ENCODE measurements at places on chromosomes 7 and 10. TPM values are rescaled to one million over a fixed set of nuclear protein-coding genes. Genes with fewer than 3 reads are reported as not detected.

- DNase-seq: peak; percentile 79
Measured at GRCh38 chr7:101950450-101951119, 133.2 kb downstream of the CUX1 start.

DNA sequence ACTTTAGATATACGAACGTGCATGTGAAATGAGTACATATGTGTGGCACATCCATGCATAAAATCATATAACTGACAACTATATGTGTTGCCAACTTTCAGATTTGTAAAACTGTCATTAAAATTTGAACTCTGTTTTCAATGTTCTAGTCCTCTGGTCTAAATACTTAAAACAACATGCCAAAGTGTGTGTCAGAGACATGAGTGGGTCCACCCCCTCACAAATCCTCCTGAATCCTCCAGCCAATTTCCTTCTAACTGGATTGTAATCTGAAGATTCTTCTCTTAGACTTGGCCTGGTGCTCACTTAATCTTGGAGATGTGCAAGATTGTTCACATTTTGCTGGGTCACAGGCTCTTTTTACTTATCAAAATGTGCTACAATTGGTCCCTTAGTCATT, 184.1 kb downstream of the RELN start:
- no peak for DNase-seq

LEP gene
- not detected for polyA plus RNA-seq

STAG3 gene
- polyA plus RNA-seq: 1.9 TPM

DNA sequence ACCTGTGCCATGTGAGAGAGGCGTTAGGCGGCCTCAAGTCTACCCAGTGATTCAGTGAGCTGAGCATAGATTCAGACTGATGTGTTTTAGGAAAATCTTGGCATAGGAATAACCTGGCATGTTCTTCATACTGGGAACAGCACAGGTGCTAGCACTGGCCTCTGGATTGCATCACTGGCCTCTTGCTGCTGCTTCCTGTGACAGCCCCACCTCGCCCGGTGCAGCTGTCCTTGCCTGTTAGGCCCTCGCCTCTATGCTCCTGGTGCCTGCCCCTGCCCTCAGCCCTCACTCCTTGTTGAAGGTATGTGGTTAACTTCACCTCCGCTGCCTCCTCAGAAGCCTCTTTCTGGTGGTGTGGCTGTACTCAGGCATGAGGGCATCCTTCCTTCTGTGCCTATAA, 46.2 kb downstream of the BLNK start:
- DNase-seq: no peak

GRCh38 chr7:12314199-12314598, 89.5 kb downstream of the VWDE start:
- no peak for DNase-seq

MYL10 gene
- polyA plus RNA-seq: not detected

GRCh38 chr7:132250480-132251326, 325.6 kb downstream of the PLXNA4 start:
- DNase-seq: no peak

- no peak for DNase-seq
Measured at GRCh38 chr10:113612154-113612553, 51.7 kb downstream of the NRAP start.

ABLIM1 gene
- 0.07 TPM for polyA plus RNA-seq

DNA sequence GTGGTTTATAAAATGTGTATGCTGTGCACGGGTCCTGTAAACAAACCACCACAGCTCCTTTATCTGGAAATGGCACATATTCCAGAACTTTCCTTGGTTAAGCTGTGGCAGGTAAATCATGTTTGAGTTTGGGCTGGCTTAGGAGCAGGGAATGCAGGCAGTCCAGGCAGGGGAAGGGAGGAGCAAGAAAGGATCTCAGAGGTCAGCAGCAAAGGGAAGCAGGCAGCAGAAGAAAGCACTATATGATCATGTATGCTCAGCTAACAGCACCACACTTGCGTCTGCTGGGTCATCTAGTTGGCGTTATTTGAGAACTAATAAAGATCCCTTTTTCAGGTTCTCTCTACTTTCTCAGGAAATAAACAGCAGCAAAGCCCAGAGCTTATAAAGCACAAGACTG, 7.8 kb downstream of the ICA1 start:
- no peak for DNase-seq

DNA sequence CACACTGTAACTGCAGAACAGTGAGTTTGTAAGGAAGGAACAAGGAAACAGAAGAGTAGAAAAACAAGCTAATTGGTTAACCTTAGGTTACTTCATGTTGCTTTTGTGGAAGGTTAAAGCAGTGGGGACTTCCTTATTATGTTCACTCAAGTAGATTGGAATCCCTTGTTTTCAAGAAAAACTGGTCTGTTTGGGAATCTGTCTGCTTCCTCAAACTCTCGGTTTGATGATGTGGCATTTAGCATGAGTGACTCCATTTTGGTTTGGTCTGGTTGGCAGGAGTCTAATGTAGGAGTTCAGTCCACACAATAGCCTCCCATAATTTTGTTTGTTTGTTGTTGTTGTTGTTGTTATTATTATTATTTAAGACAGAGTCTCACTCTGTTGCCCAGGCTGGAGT, 3.8 kb upstream of the TRIM56 start:
- DNase-seq: no peak

DNA sequence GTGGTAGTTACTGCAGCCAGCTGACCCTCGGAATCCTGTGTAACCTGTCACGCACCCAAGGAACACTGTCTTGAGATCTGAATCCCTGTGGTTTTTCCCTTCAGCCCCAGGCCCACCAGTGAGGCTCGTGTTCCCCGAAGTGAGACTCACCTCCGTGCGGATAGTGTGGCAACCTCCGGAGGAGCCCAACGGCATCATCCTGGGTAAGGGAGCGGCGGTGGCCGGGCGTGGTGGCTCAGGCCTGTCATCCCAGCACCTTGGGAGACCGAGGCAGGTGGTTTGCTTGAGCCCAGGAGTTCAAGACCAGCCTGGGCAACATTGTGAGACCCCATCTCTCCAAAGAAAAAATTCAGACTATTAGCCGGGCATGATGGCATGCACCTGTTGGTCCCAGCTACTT, 549.9 kb upstream of the FOXK1 start:
- DNase-seq: no peak

- DNase-seq: no peak
Measured at GRCh38 chr7:114879554-114879953, 42.3 kb upstream of the MDFIC start.

- no peak for DNase-seq
Measured at GRCh38 chr7:131223151-131223550, 104.5 kb upstream of the MKLN1 start.

FAM25G gene
- polyA plus RNA-seq: not detected

- no peak for DNase-seq
Measured at GRCh38 chr7:74503061-74503460, 49.4 kb downstream of the GTF2IRD1 start.

GRCh38 chr7:55557666-55558188, 14.6 kb downstream of the VOPP1 start:
- no peak for DNase-seq

DNA sequence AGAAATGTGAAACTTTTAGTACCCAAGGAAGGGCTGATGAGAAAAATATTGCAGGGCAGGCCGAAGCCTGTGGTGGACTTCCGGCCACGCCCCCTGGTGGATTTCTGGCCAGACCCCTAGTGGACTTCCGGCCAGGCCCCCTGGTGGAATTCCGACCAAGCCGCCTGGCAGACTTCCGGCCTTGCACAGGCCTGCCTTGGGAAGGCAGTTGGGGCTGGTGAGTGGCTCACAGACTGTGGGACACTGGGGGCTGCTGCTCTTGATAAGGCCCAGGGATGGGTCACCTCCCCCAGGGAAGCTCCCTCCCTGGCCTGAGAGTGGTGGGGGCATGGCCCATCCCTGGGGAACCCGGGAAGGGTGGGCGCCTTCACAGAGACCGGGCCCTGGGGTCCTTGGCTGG, 116.4 kb upstream of the MKI67 start:
- DNase-seq: peak; percentile 24

LIPM gene
- not detected for polyA plus RNA-seq

DNA sequence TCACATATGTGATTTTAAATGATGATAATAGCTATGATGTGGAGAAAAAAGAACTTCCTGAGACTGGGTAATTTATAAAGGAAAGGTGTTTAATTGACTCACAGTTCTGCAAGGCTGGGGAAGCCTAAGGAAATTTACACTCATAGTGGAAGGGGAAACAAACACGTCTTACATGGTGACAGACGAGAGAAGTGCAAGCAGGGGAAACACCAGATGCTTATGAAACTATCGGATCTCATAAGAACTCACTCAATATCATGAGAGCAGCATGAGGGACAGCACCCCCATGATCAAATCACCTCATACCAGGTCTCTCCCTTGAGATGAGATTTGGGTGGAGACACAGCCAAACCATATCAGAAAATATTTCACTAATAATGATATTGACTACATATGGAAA, 4.1 kb upstream of the LIPN start:
- no peak for DNase-seq

GRM3 gene
- polyA plus RNA-seq: 0.03 TPM

CPEB3 gene
- polyA plus RNA-seq: 0.56 TPM

RGR gene
- polyA plus RNA-seq: not detected

- peak; percentile 49 for DNase-seq
Measured at GRCh38 chr10:119205894-119206602, 1.3 kb upstream of the GRK5 start.

- DNase-seq: peak; percentile 76
Measured at GRCh38 chr10:72337039-72337629, 17.6 kb downstream of the DNAJB12 start.

GRCh38 chr10:102413806-102414561, 4.6 kb downstream of the PSD start:
- DNase-seq: no peak

AIFM2 gene
- 14.1 TPM for polyA plus RNA-seq

MMD2 gene
- polyA plus RNA-seq: not detected

- no peak for DNase-seq
Measured at GRCh38 chr7:142487124-142487523, 229.3 kb upstream of the PRSS58 start.

- DNase-seq: no peak
Measured at GRCh38 chr7:36010656-36011587, 142.1 kb upstream of the EEPD1 start.

- DNase-seq: no peak
Measured at GRCh38 chr7:100886936-100887515, 2.5 kb downstream of the UFSP1 start.

TAC1 gene
- 0.09 TPM for polyA plus RNA-seq

GRCh38 chr10:130491693-130492050, 355.5 kb downstream of the GLRX3 start:
- DNase-seq: no peak

DNA sequence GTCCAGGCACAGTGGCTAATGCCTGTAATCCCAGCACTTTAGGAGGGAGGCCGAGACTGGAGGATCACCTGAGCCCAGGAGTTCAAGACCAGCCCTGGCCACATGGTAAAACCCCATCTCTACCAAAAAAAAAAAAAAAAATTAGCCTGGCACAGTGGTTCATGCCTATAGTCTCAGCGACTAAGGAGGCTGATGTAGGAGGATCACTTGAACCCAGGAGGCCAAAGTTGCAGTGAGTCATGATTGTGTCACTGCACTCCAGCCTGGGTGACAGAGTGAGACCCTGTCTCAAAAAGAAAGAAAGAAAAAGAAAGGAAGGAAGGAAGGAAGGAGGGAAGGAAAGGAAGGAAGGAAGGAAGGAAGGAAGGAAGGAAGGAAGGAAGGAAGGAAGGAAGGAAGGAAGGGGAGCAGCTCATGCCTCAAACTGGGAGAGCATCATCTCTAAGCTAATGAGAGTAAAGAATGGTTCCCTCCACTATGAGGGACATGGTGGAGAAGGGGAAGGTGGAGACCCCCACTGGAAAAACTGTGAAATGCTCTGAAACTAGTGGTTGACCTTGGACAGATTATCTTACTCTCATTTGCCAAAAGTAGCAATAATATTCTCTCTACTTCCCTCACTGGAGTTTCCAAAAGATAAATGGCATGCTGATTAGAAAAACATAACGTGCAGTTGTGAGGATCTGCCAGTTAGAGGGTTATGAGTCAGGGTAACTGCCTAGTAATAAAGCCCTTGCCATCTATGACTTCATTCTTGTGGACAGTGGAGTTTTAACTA, 16.8 kb downstream of the GIMAP5 start:
- peak; percentile 39 for DNase-seq

- DNase-seq: no peak
Measured at GRCh38 chr7:90536449-90536848, 59.7 kb upstream of the CDK14 start.

RET gene
- polyA plus RNA-seq: not detected

DNA sequence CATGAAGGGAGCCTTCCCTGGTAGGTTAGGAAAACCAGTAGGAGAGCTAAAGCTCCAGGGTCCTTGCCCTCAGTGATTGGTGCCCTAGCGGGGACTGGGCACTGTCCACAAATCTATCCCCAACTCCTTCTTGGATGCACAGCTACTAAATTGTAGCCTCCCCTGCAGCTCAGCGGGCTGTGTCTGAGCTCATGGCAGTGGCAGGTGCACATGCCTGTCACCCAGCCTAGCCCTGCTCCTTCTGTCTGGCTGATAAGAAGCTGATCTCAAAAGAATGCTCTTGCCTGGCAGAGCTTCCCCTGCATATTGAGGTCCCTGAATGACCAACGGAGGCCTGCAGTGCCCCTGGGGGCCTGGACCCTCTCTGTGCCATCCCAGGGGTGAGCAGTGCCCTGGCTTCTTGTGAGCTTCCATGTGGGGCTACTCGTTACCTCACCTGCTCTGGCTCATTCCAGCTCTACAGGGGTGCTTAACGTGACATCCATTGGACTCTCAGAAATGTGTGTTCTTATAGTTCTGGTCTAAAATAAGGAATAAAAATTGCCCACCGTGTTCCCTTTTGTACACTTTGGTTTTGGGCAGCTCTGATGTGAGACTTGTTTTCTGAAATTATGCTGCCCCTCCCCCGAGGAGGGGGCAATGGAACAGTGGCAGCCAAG, 59.8 kb upstream of the ANTXRL start:
- no peak for DNase-seq

DNA sequence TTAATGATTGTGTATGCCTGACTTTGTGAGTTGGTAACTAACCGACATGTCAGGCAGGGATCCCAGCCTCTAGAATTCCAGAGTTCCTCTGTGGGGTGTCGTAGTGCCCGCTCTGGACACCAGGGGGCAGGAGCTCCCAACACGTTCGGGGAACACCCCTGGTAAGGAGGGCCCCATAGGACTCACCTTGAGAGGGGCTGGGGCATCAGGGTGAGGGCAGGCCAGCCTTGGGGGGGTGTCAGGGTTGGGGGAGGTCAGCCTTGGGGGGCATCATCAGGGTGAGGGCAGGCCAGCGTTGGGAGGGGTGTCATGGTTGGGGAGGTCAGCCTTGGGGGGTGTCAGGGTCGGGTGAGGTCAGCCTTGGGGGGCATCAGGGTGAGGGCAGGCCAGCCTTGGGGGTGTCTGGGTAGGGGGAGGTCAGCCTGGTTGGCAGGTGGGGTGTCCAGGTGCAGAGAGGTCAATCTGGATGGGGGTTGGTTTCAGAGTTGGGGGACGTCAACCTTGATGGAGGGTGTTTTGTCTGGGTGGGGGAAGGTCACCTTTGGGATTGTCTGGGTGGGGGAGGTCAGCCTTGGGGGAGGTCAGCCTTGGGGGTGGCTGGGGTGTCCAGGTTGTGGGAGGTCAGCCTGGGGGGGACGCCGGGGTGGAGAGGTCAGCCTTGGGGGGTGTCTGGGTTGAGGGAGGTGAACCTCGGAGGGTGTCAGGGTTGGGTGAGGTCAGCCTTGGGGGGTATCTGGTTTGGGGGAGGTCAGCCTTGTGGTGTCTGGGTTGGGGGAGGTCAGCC, 45.6 kb upstream of the SUN1 start:
- peak; percentile 86 for DNase-seq

GRCh38 chr10:44988957-44989585, 10.5 kb upstream of the DEPP1 start:
- no peak for DNase-seq

Measured in K562 (cell line).